ENCODE measurements at places on chromosomes 1 and 21.

DNA sequence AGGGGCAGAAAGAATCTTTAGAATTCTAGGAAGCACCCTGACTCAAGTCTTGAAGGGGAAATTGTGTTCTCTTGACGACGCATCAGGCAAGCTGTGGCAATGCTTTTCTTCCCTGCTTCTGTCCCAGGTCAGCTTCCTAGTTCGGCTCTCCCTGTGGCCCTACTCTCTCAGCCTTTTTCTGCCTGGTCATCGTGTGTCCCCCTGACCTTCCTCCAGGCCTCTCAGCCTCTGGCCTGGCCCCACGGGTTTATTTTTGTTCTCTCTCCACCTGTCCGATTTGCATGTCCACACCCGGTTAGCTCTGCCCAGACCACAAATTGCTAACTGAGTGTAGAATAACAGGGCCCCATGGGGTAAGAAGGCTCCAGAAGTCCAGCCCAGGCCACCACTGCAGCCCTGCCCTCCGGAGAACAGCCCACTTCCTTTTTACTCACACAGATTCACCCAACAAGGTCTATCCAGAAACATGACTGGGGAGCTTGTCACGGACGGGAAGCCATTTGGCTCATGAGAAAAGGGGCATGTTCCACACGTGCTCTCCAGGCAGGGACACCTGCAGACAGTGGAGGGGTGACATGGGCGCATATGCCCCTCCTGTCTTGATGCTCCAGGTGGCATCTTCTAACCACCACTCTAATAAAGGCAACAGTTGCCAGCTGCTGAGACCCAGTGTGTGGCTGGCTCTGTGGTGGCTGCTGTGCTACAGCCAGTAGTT lies 9.8 kb downstream of the KCNN3 start:
- no peak for DNase-seq

DNA sequence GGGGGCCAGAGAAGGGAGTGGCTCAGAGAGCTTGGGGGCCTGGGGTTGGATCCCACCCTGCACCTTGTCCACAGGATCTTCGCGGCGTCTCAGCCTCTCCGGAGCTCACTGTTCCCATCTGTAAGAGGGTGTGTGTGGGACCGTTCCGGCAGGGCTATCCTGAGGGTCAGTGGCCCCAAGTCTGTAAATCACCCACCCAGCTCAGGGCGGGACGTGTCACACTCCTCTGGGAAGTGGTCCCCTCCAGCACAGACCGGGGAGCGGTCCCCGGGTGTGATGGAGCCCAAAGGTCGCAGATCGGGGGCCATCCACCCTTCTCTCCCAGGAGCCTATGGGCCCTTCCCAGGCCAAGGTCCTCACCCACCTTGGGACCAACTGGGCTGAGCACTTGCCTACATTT lies 40.0 kb downstream of the KCNAB2 start:
- DNase-seq, result no peak

DNA sequence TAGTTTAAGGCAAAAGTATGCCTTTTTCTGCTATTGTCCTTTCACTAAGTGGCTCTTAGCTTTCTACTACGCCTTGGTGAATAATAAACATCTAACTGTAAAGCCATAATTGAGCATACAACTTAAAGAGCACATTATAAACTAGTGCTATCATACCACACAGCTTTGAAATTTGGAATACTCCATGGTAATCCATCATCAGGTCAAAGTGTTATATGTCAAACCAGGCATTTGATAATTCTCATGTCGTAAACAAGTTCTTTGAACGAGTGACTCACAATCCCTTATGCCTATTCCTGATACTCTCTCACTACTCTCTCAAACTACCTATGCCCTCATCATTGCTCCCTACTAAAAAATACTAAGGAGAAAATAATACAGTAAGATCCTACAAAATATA lies 60.3 kb upstream of the FMN2 start:
- no peak for DNase-seq

GRCh38 chr1:163664671-163665335 lies 343.0 kb downstream of the NUF2 start:
- DNase-seq, result no peak

DNA sequence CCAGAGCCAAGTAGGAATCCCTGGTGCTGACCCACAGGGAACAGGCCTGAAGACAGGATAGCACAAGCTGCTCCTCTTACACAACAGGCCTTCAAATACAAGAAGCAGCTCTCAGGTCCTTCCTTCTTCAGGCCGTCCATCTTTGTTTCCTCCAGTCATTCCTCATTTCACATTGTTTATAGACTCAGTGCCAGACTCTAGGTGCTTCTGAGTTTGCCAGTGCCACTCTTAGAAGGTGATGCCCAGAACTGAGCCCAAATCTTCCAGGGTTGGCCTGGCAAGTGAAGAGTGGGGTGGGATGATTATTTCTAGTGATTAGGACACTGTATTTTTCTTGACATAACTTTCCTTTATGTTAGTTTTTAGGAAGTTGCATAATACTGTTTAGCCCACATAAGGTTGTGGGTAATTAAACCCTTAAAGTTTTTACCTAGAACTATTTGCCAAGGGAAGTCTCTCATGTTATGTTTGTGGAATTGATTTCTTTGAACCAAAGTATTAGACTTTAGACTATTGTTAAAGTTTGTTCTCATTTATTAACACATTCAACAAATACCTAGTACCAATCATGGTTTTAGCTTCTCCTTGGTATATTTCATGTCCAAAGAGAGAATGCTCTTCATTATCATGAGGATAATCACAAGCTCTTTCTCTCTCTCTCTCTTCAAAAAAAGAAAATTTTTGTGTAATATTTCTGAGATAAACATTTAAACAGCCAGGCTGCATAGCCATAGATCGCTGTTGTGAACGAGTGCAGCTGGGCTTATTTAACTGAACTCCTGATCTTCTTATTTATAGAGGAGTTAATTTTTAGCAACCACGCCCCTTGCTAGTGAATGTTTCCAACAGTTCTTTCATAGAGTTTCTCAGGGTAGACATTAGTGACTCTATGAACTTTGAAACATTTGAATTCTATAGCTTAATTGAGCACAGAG lies 47.7 kb downstream of the PGM1 start:
- no peak for DNase-seq

DNA sequence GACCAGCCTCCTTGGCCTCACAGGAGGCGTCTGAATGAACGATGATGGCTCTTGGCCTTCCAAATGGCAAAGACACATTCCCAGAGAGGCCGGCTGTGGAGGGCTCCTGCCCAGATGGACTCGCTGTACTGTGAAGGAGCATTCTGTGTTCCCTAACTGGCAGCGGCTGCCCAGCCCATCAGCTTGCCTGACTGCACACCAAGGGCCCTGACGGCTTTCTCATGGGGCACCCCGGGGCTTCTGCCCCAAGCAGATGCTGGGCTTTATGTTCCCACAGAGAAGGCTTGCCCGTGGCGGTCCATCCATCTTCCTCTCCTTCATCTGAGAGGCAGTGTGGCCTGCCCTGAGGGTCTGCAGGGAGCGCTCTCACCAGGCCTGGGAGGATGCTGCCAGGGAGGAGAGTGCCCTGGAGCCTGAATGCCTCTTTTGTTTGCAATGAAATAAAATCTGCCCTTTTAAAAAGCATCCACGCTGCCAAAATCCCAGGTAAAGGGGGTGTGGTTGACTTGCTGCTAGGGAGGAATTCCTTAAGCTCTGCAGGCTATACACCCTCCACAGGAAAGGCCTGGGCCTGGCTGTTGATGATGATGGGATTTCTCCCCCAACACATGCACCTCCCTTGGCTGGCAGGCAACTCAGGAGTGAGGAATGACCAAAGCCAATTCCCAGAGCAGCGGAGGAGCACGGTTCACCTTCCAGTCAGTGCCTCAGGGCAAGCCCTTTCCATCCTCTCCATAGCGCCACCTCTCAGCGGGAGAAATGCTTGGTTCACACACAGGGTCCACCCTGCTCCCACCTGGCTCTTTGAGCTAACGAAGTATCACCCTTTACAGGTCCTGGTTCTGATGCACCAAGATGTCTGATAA lies 84.6 kb upstream of the SSX2IP start:
- DNase-seq, result peak; percentile 78

DNA sequence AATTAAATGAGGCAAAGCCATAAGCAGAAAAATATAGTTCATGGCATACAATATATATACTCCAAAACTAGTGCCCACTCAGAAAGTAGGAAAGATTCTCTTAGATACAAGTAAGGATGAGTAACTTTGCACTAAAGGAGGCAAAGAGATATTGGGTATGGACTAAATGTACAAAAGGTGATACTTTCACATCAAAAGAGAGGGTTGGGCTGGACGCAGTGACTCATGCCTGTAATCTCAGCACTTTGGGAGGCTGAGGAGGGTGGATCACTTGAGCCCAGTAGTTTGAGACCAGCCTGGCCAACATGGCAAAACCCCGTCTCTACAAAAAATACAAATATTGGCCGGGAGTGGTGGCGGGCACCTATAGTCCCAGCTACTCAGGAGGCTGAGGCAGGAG lies 6.7 kb downstream of the KYAT3 start:
- no peak for DNase-seq

DNA sequence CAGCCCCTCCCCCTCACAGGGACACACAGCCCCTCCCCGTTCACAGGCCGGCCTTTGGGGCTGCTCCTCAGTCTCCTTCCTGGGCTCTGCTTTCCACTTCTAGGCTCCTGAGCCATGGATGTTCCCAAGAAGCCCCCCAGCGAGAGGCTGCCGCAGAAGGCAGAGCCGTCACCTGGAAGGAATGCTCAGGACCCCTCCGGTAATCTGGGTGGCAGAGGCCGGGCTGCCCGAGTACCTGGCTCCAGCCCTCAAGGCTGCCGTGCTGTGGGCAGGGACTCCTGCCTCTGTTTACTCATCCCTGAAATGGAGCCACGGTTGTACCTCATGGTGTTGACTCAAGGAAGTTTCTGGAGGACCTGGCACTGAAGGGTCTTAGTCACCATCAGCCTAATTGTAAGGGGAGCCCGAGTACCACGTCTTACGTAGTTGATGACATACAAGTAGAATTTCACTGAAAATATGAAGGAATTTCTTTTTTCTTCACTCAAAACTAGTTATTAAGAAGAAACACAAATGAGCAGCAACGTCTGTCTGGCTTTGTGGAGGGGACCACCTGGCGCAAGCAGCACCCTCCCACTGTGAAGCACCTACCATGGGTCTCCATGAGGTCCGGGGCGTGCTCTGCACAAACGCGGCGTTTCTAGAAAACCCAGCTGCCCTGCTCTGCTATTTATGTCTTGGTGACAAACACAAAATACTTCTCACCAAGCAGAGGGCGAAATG lies 33.7 kb downstream of the PRDM15 start:
- DNase-seq, result no peak

DNA sequence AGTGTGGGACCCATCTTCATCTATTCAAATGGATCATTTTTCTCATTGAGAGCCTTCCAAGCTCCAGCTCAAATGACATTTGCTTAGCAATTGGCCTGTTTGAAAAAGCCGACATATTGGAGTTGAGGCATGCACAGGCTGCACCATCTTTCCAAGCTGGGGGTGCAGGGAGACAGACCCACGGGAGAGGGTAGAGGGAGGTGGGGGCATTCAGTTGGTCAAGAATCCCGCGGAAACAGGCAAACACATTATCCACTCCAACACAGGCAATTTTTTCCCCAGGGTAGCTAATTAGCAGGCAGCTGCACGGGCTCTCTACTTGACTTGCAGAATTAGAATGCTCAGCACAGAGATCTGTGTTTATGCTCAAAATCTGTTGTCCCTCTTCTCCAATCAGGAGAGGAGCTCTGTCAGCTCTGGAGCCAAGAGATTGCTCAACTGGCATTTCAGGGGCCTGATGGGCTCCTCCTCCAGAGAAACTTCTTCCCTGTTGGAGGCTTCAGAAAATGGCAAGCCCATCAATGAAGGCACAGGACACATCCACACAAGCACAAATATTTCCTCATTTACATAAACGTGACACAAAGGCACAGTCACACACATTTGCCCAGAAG lies 267.8 kb downstream of the FOXD2 start:
- no peak for DNase-seq

GRCh38 chr1:211734359-211734758 lies 58.9 kb upstream of the NEK2 start:
- no peak for DNase-seq

DNA sequence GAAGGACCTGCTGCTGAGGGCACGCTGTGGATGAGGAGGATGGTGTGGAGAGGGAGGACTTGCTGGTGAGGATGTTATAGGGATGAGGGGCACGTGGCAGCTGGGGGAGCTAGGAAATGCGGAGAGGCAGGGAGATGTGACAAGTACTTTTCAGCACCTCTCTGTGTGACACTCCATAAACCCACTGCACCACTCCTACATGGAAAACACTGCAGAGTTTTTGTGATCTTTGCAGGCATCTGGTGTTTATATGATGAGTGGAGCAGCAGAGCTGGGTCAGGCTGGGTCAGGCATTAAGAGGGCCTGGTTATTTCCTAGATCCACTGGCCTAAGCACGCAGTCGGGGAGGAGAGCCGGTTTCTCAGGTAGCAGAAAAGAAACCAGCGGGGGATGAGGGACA lies 167.3 kb upstream of the COA6 start:
- DNase-seq, result no peak

GRCh38 chr1:84605157-84605556 lies 30.9 kb upstream of the CTBS start:
- DNase-seq, result no peak
